Activated CD4-positive, CD25-positive, alpha-beta regulatory T cell treated with anti-CD3 and anti-CD28 coated beads, Interleukin-2, amount 50 U/mL, for 24 hours (primary cell): ENCODE measurements at places on chromosomes 1 and 21.

DNA sequence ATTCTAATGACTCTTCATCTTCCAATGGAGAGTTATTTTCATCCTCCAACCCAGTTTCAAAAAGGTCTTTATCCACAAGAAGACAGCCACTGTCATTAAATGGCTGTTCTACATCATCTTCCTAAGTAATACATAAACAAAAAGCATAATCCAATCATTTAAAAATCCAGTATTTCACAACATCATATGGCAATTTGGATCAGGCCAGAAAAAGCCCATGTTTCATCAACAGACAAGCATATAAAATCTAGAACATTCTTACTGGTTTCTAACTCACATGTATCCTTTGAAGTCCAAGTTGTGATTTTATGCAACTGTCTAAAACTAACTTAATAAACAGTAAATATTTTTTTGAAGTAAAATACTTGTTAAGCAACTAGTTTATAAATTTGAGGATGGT lies 6.6 kb downstream of the CLSPN start:
- no peak for ATAC-seq

DNA sequence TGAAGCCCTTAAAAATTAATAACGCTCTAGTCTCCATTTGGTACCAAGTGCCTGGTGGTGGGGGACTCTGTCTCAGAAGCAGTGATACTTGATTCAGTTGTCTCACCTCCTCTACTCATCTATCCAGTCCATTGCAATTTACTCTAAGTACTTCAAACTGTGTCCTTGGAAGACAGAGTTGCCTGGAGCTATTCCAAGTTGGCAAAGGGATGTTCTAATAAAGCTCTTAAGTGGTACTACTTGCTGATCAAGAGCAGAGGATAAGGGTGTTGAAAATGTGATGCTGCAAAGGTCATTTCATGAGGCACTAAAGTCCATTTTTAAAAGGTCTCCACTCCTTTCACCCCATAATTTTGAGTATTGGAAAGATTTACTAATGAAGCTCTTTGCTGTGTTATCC lies 142.2 kb downstream of the NFIA start:
- no peak for ATAC-seq

DNA sequence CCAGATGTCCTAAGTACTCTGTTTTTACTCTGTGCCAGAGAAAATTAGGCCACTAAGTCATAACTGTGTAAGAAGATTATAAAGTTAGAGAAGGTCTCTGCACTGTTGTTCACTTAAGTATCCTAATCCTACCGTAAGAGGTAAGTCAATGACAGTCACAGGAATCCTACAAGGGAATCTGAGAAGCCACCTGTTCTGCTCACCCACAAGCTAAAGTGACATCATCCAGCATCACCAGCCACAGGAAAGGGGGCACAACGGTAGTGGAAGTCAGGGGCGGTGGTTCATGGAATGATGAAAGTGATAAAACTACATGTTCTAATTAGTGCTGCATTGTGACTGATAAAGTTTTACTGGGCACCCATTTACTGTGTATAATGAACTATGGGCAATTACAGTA lies 92.7 kb downstream of the PLD5 start:
- no peak for ATAC-seq

GRCh38 chr1:52532731-52533327 lies 20.1 kb downstream of the TUT4 start:
- ATAC-seq, result no peak

DNA sequence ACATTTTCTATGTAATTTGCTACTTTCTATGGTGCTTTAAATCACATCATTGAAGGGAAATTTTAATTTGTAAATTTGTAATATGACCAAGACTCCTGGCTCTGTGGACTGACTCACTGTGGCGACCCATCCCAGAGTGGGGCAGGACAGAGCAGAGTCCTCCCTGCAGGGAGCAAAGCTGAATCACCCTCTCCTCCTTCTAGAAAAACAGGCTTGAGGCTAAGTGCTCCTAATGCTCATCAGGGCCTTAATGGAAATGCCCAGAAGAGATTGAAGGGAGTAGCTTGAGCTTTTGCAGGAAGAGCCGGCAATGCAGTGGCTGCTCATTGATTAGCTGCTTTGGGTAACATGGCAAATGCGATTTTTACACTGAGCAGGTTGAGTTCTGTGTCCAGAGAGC lies 16.8 kb downstream of the S100A10 start:
- no peak for ATAC-seq

DNA sequence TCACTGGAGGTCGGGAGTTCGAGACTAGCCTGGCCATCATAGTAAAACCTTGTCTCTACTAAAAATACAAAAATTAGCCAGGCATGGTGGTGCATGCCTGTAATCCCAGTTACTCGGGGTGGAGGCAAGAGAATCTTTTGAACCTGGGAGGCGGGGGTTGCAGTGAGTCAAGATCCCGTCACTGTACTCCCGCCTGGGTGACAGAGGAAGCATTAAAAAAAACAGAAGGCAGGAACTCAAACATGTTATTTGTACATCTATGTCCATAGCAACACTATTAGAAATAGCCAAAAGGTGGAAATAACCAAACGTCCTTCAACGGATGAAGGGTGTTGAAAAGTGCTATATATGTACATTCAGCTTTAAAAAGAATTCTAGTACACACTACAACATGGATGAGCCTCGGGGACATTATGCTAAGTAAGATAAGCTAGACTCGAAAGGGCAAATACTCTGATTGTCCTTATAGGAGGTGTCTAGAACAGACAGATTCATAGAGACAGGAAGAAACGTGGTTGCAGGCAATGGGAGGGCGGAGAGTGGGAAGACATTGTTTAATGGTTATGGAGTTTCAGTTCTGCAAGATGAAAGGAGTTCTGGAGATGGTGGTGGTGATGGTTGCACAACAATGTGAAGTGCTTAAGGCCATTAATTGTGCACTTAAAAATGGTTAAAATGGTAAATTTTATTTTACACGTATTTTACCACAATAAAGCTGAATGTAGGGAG lies 19.2 kb downstream of the NLRP3 start:
- ATAC-seq, result no peak

GRCh38 chr1:107142140-107142542 lies 1.3 kb downstream of the NTNG1 start:
- no peak for ATAC-seq

DNA sequence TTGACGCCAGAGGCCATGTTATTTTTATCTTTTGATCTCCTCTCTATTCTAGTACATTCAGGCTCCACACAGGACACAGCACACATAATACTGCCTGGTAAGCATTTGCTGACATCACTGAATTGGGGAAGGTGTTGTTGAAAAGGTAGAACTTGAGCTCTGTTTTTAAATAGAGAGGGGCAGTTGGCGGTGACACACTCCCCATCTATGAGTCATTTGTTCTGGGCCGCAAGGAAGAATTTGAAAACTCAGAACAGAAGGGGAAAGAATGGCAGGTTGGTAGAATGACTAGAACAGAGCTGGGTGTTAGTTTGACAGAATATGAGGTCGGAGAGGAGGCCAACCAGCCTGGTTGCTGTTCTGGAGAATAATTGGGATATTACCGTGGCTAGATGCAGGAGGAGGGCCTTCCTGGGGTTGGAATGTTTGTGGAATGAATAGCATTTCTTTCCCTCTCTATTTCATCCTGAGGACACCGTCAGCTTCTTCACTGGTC lies 52.1 kb upstream of the ERRFI1 start:
- ATAC-seq, result peak; percentile 78

DNA sequence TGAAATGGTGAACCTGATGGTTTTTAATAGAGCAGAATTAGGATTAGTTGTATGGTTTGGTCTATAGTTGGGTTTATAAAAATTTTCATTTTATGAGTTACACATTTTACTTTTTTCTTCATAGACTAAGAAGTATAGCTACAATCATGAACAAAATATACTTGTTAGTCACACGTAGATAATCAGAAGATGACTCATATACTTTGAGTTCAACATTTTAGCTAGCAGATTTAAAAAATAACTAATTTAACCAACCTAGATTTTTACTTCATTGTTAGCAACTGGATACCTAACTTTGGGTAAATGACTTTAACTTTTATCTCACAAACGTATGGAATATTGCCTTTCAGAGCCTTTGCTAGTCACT lies 27.9 kb downstream of the MORC3 start:
- ATAC-seq, result peak; percentile 51

GRCh38 chr21:46459356-46460112 lies 843 bp downstream of the DIP2A start:
- no peak for ATAC-seq

- no peak for ATAC-seq
These were observed 51.9 kb downstream of the DHX9 start for GRCh38 chr1:182890927-182891610.

GRCh38 chr1:5707566-5708345 lies 284.5 kb downstream of the NPHP4 start:
- ATAC-seq, result no peak
